ENCODE measurements at places on chromosomes 6 and 20.

- DNase-seq, result peak; percentile 17
Observed at GRCh38 chr6:51953246-51953645, 134.2 kb downstream of the PKHD1 start.

GRCh38 chr6:89375427-89376267 lies 23.1 kb upstream of the UBE2J1 start:
- peak; percentile 93 for DNase-seq

GRCh38 chr20:47227576-47227975 lies 128.9 kb downstream of the ZMYND8 start:
- DNase-seq, result no peak

DNA sequence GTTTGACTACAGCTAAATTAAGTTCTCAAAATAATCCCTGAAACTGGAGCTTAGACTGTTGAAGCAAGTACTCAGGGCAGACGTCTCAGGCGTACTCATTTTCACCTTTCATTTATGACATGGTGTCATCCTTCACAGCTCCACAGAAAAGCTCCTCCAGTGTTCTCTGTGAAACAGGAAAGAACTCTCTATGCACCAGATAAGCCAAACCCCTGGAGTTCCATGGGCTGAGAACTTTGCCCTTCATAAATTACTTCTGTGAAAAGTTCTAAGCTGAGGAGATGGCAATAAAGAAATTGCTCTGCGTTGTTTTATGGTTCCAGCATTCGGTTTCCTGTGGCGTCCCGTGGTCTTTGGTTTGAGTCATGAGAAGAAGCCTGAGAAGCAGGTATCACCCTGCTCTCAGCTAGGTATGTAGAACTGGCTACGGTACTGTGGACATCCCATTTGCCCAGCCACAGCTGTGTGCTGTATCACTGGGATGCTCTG lies 20.2 kb upstream of the RREB1 start:
- no peak for DNase-seq

Measured in kidney tubule cell (primary cell).